ENCODE measurements at places on chromosomes 2 and 18.

DNA sequence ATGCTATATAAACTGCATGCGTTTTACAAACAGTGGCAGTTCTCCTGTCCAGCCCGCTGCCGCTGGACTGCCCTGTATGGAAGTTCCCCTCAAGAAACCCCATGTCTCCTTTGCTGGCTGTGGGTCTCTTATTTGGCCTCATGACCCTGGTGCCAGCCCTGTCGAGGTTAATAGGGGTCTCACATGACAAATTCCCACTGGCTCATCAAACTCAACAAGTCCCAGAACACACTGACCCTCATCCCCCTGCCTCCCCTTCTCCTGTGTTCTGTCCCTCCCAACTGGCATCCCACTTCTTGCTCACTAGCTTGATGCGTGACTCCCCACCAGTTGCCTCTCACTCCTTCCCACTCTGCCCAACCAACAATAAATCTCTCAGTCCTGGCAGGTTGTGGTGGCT lies 137.6 kb upstream of the HS6ST1 start:
- no peak for DNase-seq

DNA sequence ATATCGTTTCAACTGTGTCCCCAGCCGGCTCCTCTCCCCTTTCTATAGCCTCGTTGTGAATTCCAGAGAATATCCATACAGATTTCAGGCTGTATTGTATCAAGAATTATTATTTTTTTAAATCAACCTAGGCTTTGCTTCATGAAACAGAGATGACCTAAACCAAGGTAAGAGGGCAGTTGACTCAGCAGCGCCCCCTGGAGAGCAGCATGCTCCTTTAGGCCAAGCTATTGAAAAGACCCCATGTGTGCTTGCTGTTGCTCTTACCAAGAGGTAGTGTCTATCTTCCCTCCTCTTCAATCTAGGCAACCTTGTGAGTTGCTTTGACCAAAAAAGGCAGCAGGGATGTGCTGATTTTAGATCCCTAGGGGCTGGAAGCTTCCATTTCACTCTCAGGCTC lies 426.7 kb upstream of the SMIM21 start:
- no peak for DNase-seq

- no peak for DNase-seq
Observed at GRCh38 chr2:29782549-29783458, 138.6 kb downstream of the ALK start.

DNA sequence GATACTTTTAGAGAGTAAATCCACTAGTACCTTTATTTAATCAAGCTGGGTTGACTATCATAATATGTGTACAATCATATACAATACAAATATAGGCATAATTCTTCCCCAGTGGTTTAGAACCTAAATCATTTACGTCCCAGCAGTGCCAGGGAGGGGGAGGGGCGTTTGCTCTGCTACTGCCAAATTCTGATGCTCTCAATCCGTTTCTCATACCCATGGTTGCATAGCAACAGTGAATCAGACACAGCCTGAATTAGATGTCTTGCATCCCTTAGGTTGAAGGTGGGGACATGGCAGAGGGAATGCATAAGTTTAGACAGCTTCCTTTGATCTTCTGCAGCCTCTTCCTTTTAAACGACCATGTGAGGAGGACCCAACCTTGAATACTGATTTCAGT lies 135.4 kb downstream of the ABCA12 start:
- no peak for DNase-seq

DNA sequence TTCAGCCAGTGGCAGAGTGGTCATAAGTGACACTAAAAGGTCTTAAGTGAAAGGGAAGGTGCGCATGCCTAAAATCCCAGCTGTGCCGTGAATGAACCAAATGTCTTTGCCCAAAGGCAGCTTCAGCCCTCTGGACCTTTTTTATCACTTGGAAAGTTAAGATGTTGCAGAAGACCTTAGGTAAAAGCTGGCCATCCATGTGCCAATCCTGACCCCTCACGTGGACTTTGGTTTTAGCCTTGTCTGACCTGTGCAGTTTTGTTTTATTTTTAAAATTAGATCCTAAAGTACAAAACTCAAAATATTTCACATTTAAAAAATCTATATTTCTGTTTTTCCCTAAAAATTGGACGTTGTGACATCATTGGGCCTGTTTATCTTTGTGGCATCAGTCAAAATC lies 429.5 kb downstream of the STK39 start:
- no peak for DNase-seq

DNA sequence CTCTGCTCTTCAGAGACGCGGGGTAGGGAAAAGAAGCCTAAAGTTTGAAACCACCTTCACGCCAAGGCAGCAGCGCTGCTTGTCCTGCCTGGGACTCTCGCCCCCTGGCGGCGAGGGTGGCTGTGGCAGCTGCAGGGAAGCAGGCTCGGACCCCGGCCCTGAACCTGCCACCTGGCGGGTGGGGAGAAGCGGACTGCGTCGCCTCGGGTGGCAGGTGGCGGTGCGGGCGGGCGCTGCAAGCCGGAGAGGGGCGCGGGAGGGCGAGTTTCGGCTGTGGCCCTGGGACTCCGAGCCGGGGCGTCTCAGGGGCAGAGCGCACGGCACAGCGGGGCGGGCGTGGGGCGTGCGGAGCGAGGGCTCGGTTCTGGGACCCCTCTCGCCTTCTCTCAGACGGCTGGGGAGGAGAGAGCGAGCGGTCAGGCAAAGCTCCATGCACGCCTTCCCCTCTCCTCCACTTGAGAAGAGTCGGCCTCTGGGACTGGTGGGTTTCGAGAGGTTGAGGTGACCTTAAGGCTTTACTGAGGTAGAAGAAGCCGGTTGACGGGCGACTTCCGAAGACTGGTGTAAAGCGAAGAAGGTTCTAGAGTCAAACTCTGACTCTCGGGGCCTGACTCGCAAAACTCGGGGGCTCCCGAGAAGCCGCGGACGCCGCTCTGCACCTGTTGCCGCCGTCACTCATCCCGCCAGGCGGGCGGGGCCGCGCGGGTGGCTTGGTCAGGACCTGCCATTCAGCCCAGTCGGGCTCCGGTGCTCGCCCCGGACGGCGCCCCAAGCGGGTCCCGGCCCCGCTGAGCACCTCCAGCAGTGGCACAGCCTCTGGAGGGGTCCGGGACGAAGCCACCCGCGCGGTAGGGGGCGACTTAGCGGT lies 1.1 kb upstream of the BOLL start:
- DNase-seq, result peak; percentile 43

GRCh38 chr2:64626963-64627760 lies 26.6 kb downstream of the SERTAD2 start:
- DNase-seq, result no peak

GRCh38 chr2:113806217-113806913 lies 49.9 kb upstream of the SLC35F5 start:
- DNase-seq, result no peak

- no peak for DNase-seq
Observed at GRCh38 chr2:65551528-65551927, 119.1 kb upstream of the SPRED2 start.

- no peak for DNase-seq
Observed at GRCh38 chr18:68607852-68608251, 107.1 kb downstream of the TMX3 start.

GRCh38 chr2:48768669-48769068 lies 13.1 kb upstream of the LHCGR start:
- DNase-seq, result no peak

- DNase-seq, result no peak
Observed at GRCh38 chr18:51610481-51610880, 413.0 kb upstream of the MEX3C start.

- DNase-seq, result no peak
Observed at GRCh38 chr2:47310801-47311560, 92.0 kb upstream of the MSH2 start.

DNA sequence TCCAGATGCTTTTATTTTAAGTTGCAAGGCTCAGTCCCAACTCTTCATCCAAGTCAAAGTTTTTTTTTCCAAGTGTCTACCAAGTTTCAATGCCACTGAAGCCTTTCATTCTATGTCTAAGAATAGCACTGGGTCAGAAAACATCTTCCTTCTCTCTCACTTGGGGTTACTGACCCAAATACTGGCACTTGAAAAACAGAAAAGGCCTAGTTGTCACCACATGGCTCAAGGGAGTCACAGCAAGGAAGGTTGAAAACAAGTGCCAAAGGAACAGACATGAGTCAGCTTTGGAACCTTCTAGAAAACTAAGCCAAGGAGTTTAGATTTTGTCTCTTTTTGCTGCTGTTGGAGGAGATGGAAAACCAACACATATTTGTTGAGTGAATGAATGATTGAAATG lies 146.5 kb downstream of the COPS8 start:
- no peak for DNase-seq

DNA sequence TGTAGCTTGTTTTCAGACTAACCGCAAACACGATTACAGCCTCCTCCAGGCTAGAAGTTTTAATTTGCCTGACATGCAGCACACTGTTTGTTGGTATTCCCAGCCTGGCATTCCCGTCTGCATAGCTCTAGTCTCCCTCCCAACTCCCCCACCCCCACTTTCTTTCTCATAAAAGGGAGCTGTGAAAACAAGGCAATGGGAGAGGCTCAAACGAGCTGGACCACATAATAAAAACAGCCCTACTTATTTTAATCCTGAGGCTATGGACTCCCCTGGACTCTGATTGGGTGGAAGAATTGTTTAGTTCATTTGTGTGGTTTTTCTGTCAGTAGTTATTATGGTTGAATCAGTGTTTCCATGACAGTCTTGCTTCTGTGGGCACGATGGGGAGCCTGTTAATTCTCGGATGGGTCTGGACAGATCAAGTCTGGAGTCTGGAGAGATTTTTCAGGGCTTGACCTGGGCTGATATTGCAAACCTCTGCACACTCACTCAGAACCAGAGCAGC lies 1.2 kb downstream of the STON1 start:
- DNase-seq, result no peak

DNA sequence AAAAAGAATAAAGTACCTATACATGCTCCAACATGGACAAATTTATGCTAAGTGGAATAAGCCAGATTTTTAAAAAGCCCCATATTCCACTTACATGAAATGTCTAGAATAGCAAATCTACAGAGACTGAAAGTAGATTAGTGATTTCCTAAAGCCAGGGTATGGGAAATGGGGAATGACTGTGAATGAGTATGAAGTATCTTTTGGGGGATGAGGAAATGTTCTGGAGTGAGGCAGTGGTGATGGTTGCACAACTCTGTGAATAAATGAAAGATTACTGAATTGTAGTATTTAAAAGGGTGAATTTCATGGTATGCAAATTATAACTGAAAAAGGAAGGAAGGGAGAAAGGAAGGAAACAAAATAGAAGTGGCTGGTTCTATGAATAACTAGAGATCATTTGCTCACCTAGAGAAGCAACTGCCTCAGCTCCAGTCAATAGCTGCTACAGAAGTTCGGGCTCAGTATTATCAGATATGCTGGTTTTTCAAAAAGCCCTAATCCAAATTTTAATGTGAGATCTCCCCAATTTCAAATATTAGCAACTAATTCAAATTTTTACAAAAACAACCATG lies 39.3 kb downstream of the MAP3K2 start:
- no peak for DNase-seq

DNA sequence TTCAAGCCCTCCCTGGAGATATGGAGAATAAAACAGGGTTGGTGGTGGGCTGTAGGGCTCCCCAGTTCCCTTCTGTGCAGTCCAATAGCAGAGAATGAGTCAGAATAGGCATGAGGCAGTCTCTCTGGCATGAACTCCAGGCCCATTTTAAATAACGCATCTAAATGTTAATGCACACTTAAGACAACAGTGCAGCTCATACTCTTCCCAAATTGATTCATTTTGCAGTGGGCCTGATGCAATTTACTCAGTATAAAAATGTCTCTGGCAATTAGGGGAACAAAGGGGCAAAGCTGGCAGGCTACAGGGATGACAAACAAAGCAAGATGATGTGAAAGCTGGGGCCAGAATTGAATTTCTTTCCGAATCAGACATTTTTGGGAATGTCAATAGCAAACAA lies 402.8 kb downstream of the CLIP4 start:
- no peak for DNase-seq

DNA sequence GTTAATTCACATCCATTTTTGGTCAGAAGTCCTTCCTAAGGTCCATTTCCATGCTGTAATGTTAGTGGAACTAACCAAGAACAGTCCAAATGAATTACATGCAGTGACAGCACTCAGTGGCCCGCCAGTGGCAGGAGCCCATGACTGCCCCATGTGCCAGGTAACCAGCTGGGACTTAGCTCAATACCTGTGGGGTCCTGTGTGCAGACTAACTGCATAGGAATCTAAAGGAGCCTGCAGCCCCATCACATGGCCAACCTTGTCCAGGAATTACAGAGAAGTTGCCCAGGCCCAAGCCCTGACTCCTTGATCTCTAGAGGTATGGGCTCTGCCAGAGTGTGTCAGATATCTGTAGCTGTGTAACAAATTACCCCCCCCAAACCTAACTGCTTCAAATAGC lies 35.4 kb upstream of the GPR17 start:
- DNase-seq, result no peak

GRCh38 chr2:77778917-77779316 lies 256.7 kb upstream of the LRRTM4 start:
- DNase-seq, result no peak

DNA sequence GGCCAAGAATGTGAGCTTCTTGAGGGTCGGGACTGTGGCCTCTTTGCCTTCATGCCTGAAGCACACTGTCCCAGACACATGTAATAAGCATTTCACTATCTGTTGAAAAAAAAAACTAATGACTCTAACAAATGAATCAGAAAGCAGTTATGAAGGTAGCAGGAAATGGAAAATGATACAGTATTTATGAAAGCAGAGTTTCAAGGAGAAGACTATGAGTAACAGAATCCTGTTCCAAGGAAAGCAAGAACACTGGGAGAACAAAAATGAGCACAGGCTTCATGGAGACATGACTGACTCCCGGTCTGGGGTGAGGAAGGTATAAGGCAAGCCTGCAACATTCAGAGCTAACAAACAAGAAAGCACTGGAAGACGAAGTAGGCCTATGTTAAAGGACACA lies 190.8 kb downstream of the RNF152 start:
- DNase-seq, result no peak

- DNase-seq, result no peak
Observed at GRCh38 chr2:160405077-160405867, 88.3 kb downstream of the RBMS1 start.

- DNase-seq, result no peak
Observed at GRCh38 chr2:139427164-139427563, 647.0 kb upstream of the NXPH2 start.

DNA sequence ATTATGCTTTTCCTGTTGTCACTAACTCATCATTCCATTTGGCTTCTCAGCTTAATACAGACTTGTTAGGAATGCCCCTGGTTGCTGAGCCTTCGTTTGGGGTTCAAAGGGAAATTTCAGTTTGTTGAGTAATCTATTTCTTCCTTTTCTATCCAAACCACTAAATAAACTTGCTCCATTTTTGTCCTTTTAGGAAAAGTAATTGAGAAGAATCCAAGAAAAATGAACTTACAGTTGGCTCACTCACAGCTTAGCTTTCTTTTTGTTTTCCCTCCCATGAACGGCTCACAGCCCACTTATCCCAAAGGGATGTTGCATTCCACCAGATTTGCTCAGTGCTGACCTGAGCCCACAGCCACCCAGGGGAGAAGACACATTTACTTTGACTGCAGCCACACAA lies 73.9 kb downstream of the SOX11 start:
- DNase-seq, result no peak

All from CD4-positive, alpha-beta T cell treated with Interleukin-4 for 4 hours (primary cell).